MM.1S (cell line): ENCODE measurements at places on chromosomes 7 and 10.

DNA sequence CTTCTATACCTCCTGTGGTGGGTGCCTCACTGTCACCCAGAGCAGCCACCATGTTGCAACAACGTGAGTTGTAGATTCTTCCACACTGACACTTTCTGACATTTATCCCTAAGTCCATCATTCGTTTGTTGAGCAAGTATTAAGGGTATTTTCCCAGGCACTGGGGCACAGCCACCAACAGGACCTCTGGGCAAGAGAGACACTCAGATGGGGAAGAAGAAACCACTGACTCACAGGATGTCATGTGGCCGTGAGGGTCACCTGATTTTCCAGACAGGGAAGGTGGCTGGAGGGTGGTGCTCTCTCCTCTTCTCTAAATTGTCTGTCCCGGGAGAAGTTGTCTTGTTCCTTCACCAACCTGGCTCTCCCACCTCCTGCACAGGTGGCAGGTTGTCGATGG is 51.7 kb upstream of the PPIF start:
- DNase-seq, result no peak

DNA sequence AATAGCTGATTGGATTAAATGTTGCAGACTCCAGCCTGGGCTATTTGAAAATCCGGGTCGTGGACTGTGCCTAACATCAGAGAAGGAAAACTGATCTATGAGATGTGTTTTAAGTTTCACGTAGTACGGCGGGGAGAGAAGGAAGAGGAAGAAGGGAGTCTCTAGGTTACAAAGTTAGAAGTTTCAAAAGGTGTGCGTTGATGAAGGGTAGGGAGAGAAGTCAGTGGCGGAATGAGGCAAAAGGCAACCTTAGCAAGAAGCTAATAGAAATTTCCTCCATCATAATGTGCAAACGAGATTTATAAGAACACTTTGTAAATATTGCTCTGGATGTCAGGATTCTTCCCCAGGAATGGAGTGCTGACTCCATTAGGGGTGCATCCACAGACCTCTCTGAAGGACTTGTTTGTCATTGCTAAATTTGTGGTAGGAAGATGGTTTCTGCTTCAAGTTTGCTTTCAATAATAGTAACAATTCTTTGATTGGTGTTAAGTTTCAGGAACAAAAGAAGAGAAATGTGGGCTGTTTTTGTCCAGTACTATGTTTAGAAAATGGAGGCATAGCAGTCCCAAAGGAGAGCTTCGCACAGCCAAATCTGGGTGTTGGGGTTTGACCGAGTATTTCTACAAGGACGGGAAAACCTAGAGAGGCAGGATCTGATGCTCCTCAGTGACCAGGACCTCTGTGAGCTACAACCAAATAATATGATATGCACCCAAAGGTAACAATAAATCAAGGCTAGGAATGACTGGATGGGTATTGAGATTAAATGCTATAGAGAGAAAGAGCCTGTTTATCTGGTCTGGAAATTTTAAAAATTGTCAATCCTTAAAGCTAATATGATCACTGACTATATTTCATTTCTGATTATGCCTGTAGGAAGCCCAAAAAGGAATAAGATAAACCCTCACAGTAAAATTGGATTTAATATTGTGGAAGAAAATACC is 8.2 kb downstream of the TWIST1 start:
- no peak for DNase-seq

- DNase-seq, result no peak
Measured at GRCh38 chr7:56188376-56188775, 72.2 kb upstream of the NUPR2 start.

DNA sequence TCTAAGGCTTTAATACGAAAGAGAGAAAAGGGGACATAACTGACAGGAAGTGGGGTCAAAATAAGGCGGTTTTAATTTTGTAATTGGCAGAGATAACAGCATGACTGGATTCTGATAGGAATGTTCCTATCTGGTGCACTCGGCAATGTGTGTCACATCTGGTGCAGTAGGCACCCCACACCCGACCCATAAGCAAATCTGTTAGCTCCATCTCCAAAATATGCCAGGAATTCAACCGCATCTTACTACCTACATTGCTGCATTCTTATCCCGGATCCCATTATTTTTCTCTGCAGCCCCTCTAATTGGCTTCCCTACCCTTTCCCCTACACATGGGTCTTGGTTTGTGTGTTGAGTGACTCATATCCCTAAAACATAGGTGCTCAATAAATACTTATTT is 19.1 kb upstream of the GALNT11 start:
- no peak for DNase-seq

GRCh38 chr10:77256346-77256745 is 381.3 kb downstream of the KCNMA1 start:
- no peak for DNase-seq

DNA sequence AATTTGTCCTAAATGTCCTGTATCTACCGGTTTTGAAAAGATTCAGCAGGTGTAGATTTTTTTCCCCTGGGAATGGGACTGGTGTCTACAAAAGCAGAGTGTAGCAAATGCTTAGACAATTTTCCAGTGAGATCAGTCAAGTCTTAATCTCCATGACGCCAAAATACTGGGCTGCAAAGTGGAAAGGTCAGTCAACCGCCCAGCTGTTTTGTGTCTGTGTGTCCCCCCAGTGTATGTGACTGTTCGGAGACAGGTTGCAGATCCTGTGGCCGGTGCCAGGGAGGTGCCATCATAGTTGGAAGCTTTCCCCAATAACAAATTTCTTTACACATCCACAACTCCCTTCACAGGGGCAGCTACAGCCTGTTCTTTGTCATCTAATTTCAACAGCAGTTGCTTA is 263.8 kb downstream of the ARHGAP12 start:
- no peak for DNase-seq

DNA sequence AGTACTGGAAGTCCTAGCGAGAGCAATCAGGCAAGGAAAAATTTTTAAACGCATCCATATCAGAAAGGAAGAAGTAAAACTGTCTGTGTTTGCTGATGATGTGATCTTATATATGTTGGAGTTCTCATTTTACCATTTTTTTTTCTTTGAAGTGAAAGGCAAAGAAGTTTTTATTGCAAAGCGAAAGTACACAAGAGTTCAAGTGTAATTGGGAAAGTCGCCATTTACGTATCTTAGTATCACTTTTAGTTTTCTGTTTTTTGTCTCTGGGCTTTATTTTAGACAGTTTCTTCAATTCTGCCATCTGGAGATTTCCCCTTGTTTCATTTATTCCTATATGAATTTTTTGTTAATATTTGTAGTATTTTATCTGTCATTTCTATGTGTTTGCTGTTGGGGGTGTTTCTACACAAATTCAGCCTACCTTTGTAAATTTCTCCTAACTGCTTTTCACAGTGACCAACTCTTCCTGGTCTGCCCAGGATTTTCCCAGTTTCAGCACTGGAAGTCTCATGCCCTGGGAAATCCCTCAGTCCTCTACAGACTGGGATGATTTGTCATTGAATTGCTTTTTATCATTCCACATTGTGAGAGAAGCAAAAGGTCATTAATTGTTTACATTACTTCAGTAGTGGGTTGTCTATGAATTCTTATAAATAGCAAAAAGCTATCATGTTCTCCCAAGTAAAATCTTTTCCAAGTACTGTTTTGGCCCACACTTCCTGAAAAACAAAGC is 23.2 kb downstream of the BET1 start:
- no peak for DNase-seq

DNA sequence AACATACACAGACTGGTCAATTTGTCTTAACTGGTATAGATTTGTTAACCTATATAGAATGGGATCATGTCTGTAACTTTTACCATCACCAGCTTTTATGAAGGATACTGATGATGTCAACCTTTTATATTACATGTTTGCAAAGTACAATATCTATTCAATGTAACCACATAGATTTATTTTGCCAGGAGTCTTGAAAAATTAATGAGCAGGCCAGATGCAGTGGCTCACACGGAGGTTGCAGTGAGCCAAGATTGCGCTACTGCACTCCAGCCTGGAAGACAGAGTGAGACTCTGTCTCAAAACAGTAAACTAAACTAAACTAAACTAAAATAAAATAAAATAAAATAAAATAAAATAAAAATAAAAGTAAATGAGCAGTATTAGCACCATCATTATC is 30.0 kb upstream of the PARD3 start:
- DNase-seq, result no peak

GRCh38 chr7:1939434-1940401 is 269.6 kb downstream of the ELFN1 start:
- no peak for DNase-seq

GRCh38 chr10:30583778-30584415 is 45.7 kb downstream of the LYZL2 start:
- DNase-seq, result peak; percentile 80

GRCh38 chr10:106175760-106176377 is 988.6 kb downstream of the SORCS1 start:
- DNase-seq, result peak; percentile 21

DNA sequence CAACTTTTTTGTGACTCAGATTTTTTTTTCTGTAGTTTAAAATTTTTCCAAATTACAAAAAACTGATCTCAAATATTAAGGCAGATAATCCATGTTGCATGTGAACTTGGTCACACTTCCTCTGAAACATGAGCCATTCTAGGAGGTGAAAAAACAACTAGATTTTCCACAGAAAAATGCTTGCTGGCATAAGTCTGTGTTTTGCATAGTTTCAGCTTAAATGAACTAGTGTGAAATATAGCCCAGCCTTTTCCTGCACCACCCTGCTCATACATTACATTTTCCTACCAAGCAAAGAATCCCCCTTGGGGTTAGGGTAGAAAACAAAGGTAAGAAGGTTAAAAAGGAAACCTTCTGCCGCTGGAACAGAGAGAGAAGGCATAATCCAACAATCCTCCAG is 48.2 kb downstream of the SLC25A13 start:
- DNase-seq, result no peak

- DNase-seq, result no peak
Measured at GRCh38 chr10:672203-672602, 17.3 kb downstream of the DIP2C start.

DNA sequence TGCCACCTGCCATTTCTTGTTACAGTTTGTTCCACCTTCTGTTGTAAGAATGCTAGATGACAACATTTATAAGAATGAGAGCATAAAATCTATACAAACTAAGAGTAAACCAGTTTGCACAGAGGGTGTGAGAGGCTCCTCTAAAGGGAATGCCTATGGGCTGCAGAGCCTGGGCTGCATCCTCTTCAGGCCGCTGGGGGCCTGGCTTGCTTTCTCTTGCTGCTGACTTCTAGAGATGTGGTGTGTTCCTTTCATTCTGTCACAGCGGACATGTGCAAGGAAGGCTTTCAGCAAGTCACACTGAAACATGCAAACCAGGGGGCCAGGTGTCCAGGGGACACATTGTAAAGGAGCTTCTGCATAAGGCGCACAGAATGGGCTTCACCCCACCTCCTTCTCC is 7.1 kb upstream of the ATP6V1F start:
- DNase-seq, result no peak

GRCh38 chr7:157643525-157643970 is 306.7 kb downstream of the DNAJB6 start:
- DNase-seq, result no peak

DNA sequence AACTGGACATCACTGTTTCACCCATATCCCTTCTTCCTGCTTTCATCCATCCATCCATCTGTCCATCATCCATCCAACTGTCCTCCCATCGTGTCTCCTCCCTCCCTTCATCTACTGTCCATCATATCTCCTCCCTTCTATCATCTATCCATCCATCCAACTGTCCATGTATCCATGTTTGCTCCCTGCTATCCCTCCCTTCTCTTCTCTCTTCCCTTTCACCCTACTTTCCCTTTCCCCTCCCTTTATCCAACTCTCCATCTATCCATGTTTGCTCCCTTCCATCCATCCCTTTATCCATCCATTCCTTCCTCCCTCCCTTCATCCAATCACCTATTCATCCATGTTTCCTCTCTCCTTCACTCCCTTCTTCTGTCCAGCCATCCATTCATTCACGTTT is 92.6 kb upstream of the CTBP2 start:
- DNase-seq, result no peak

- DNase-seq, result no peak
Measured at GRCh38 chr7:107581387-107582013, 1.5 kb downstream of the BCAP29 start.

GRCh38 chr7:92645114-92646061 is 55.2 kb upstream of the FAM133B start:
- no peak for DNase-seq

- peak; percentile 91 for DNase-seq
Measured at GRCh38 chr7:131370523-131370968, 42.9 kb downstream of the MKLN1 start.

DNA sequence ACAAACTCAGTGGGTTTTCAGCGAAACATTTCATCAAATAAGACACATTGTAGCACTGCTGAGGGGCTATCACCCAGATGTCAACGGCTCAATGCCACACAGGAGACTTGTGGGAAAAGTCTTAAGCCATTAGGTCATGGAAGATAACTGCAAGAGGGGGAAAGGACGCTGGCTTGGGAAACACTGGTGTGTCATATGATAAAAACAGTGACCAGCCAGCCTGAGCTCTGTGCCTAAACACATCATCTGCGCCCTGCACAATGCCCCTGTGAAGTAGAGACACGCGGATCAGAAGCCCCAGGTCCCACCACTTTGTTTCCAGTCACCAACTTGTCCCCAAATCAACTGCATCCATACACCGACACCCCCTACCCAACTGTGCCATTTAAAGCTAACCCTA is 116.7 kb downstream of the TNS3 start:
- no peak for DNase-seq

GRCh38 chr10:88082391-88082790 is 219.0 kb downstream of the PTEN start:
- no peak for DNase-seq
